ENCODE measurements at places on chromosomes 3 and 15.

DNA sequence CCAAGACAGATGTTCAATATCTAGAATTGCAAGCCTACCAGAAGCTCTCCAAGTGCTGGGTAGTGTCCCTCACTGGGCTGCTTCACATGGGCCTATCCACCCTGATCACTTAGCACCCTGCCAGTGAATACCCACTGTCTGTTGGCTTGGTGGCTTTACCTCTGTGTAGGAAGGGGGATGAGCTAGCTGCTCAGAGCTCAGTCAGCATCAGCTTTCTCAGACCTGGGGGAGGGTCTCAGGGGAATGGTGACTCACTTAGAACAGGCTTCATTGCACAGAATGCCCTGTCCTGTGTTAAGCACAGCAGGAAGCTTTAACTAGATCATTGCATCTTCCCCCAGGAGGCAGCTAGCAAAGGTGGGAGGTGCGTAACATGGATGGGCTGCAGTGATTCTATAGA is 209.8 kb downstream of the PDCD6IP start:
- DNase-seq = no peak

- no peak for DNase-seq
These were observed 164.2 kb downstream of the GABRG3 start for GRCh38 chr15:27135151-27135550.

DNA sequence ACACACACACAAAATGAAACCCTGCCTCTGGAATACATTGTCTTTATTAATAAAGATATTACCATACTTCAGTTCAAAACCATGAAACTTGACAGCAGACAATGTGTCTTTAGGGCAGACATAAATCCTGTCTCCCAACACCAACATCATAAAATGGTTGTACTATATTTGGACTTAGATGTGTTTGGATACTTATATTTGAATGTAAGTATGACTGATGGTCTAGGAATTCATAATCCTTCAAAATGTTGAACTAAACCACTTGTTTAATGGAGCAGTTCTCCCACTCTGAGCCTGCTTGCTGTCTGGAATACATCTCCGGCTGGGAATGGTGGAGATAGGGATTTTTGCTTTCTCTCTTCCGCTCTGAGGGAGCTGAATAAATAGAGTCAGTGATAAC is 10.6 kb downstream of the FBN1 start:
- DNase-seq = peak; percentile 54

DNA sequence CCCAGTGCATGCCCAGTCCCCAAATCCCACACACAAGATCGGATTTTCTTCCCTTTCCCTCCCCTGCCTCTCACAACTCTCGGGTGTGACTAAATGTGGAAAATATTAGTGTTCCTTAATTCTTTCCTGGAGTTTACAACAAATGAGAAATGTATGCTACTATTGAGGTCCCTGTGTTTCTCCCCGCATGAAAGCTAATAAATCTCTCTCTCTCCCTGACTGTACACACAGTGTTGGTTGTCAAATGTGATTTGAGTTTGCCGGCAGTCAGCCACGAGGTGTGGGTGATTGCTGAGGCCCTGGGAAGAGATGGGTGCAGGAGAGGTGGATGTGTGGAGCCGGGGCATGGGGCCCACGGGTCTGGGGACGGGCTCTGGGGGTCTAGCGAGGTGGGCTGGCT is 161.4 kb upstream of the IQSEC1 start:
- no peak for DNase-seq

DNA sequence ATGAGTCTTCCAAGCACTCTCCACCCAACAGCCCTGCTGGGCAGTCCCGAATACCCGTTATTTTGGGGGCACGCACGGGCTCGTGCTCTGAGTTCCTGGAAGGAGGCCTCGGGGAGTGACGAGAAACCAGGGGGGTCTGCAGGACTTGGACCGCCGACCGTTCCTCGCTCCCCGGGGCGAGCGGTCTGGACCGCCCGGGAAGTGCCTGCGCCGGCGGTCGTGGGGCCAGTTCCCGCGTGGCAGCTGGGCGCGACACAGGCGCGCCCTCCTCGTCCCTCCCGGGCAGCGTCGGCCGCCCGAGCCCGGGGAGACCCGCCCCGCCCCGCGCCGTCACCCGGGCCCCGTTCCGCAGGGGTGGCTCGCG is 387 bp downstream of the GNB4 start:
- DNase-seq = peak; percentile 40

DNA sequence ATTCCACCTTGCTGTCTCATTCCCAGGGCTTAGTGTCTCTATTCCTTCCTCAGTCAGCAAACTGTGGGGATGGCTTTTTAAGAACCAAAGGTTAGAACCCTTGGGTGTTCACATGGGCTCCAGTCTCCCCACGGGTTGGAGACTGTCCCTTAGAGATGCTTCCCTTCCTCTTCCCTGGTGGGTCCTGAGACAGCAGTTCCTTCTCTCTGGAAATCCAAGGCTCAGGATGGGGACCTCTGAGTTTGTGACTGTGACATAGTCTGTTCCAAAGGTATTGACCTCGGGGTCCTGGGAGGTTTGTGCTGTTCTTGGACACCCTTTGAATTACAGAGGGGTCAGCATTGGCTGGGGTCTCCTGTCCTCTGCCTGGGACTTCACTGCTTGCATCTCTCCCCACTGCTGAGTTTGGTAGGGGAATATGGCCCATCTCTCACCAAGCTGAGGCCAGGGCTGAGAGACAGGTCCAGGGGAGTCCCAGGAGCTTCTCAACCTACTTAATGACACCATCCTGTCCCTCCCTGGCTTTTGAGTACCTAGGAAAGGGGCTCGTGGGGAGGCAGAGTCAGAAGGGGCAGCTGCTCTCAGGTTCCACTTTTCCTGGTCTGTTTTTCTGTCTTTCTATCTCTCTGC is 1.5 kb downstream of the GRM2 start:
- no peak for DNase-seq

DNA sequence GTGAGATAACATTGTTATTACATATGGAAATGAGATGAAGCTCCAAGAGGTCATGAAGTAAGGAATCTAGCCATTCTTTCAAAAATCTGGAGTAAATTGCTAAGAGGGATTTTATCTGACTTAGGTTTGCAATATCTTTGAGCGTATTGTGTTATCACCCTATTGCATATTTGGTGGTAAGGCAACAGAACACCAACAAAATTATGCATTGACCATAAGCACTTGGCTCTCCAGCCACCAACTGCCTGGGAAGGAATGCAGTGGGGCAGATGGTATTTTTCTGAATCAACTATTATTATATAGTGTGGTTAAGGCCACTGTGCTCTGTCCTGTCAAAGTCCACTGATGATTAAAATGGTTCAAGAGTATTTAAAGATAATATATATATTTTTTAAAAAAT is 287.9 kb upstream of the SEMA6D start:
- no peak for DNase-seq

DNA sequence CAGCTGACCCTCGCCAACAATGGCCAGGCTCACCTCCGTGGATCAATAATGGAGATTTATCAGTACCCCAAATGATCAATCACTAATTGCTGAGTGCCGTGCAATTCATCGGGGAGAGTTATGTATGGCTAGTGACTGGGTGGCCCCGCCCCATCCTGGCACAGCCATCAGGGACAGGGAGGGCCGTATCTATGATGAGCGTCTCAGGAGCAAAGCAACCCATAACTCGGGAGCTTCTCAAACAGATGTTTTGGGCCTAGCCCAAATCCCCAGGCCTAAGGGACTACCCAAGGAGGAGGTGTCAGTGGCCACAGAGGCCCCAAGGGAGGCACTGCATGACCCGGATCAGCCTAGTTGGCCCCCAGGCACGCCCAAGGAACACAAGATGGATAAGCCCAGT is 180.0 kb upstream of the LINGO1 start:
- DNase-seq = no peak

DNA sequence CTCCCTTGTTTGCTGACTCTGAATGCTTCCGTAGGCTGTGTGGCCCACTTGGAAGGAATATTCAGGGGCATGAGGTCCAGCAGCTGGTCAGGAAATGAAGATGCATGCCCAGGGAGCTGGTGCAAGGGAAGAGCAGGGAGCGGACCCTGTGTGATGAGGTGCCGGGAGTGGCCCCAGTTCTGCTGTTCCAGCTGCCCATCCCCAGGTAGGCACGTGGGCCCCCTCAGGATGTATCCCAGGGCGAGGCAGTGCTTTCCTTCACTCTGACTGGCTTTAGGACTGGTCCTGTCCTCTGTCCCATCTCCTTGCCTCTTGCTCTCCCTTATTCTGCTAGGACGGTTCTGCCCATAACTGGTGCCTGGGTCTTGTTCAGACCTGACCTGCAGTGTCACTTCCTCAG is 1.1 kb upstream of the FAM3D start:
- DNase-seq = no peak

DNA sequence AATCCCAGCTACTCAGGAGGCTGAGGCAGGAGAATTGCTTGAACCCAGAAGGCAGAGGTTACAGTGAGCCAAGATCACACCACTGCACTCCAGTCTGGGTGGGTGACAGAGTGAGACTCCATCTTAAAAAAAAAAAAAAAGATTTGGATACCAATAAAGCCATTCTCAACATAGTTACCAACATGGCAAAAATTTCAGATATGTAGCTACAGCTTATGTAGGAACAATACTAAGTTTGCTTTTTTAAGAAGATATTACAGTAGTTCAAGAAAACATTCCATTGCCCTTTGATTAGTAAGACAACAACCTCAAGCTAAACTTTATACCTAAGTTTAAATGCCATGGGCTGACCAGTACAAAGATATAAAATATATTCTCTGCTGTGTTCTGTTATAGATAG is 34.4 kb downstream of the ZNF106 start:
- no peak for DNase-seq

- no peak for DNase-seq
These were observed 7.5 kb upstream of the LCTL start for GRCh38 chr15:66573348-66573718.

DNA sequence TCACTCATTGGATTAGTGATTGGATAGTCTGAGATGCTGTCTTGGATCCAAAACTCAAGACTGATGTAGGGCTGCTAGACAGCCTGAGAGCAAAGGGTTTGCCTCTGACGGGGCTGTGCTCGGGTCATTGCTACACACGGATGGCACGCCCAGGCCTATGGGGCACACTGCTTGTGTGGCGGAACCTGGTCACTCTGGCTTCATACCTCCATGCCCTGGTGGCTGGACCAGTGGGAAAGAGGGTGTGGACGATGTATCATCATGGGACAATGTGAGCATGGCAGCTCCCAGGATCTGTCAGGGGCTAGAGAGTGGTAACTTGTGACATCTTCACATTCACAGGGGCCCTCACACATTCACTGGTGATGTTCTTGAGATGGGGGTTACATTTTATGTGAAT is 18.1 kb upstream of the CCDC174 start:
- DNase-seq = no peak

DNA sequence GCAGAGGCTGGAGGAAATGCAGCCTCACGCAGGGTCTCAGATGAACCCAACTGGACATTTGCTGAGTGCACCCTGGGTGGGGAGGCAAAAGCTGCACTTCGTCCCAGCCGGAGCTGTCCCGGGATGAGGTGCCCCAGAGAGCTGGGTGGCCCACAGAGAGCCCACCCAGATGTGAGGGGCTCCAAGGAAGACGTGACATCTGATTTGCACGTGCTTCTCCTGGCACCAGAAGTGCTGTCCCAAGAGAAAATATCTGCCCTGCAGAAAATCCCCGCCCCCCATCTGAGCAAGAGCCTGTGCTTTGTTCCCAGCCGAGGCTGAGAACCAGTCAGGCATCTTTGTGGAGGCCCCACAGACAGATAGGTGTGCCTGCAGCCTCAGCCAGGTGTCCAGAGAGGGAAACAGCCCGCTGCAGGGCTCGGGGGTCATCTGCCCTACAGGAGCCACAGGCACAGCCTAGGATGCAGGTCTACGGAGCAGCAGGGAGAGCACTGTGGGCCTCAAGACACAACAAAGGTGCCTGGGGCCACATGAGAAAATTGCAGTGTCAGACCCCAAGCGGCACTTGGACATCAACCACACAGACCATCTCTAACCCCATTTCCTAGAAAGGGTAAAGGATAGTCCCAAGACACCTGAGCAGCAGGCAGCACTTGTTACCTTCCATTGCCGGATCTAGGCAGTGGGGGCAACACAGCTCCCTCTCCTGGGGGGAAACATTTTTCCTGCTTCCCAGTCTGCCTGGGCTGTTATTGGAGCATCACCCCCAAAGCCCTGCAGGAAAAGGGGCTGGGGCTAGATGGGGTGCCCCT is 5.8 kb downstream of the TMIE start:
- DNase-seq = no peak

DNA sequence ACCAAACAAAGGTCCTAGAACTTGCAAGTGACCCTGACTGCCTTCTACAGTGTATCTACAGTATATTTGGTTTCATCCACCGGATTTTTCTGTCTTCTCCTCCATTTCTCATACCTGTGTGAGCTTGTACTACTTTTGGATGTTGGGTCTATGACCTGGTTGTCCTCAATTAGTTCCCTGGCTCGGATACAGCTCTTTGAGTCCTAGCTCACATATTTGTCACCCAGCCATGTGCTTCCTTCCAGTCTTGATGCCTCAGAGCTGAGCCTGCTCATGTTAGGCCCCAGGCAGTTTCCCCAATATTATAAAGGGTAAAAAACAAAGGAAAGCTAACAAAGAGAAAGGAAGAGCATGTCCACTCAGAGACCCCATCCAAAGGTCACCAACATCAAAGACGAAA is 28.2 kb downstream of the ZNF385D start:
- no peak for DNase-seq

- DNase-seq = no peak
These were observed 127.4 kb downstream of the ATP10A start for GRCh38 chr15:25735550-25736384.

DNA sequence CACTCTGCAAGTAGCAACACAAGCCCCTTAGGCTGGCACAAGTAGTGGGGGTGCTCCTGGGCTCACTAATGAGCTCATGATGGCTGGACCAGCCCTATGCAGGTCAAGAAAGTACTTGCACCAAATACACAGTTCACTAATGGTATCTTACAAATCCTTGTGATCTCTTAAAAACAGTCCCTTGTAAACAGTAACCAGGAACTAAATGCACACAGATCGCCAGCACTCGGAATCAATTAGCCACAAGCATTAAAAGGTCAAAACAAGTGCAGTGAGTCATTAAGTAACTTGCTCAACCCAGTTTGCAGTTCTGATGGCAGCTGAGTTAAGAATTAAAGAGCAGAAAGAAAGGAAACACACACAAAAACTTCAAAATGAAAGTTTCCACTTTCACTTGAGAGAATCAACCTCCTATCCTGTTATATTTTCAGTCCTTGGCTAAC is 43.2 kb downstream of the ARHGEF3 start:
- DNase-seq = no peak

DNA sequence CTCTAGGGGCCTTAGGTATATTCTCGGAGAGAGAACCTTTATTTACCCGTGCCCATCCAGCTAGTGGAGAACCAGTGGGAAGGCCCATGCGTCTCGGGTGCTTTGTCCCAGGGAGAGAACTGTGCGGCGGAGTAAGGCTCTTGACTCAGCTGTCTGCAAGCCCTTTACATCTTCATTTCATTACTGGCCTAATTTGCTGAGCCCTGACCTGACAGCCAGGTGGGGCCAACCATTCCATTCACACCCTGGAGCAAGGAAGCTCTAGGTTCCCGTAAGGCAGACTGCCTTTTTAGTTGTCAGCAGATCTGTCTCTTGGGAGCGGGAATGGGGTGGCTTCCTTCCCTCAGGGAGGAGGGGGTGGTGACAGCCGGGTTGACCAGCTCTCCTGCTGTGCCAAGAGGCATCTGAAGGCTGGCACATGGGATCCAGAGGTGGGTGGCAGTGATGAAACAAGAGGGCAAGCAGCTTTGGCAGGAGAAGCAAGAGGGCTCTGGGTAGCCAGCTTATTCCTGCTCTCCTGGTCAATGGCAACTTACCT is 36.4 kb downstream of the SV2B start:
- no peak for DNase-seq

- no peak for DNase-seq
These were observed 4.7 kb downstream of the ATG7 start for GRCh38 chr3:11276901-11277300.
